Trophoblast cell (in vitro differentiated cells and primary cell): ENCODE measurements at places on chromosomes 3 and 15.

GRCh38 chr3:49668861-49669260, 5.3 kb upstream of the APEH start:
- DNase-seq, result peak; percentile 20

DNA sequence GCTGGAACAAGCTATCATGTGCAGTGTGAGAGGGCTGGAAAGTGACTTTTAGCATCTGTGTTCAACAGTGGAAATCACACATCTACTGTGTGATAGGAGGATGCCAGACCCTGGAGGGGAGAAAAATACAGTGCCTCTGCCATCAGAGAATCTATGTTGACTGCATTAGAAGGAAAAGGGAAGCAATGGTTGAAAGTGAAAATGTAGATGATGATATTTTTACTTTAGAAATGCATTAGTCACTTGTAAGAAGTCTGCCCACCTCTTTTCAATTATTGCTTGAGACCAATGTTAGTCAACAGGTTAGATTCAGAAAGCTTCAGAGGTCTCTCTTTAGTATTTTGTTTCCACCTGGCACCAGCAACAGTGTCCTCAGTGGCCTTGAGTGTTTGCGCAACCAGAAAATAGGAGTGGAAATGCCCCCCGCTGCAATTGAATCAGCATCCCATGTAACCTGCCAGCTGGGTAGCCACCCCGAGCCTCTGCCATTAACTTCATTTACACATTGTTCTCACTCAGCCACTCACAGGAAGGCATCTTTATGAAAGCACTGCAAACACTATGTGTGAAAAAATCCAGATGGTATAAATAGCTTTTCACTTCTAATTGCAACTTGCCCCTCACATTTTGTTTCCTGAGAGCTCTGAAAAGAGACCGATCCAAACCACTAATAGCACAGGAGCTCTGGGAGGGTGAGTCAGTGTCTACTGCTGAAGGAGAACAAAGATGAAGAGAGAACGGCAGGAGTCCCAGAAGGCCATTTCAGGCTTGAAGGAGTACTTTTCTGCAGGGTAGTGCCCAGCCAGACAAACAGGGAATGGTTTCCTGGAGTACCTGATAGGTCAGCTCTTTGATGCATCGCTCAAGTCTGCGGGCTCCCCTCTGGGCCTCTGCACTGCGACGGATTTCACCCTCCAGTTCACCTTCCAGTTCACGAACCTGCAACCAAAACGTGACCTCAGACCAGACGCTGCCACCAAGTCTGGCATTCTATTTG, 92.1 kb downstream of the HHLA2 start:
- DNase-seq, result no peak

GRCh38 chr15:90869601-90870353, 1.4 kb downstream of the FURIN start:
- peak; percentile 94 for DNase-seq

GRCh38 chr15:67840749-67841512, 1.1 kb upstream of the RNU6-1 start:
- DNase-seq, result no peak

DNA sequence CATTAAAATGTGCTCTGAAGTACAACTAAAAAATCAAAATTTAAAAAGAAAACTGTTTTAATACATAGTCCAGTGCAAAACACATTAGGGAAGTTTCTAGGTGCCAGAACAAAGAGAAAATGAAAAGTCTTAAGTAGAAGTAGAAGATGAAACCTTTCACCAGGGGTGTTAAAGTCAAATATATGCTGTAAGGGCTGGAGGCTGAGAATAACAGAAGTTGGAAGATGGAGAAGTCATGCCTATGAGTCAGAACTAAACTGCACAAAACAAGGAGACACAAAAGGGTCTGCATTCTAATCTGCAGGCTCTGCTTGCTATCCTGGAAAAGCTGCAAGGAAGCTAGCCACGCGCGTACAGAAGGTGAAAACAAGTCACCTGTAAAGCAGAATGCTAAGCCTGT, 48.7 kb upstream of the CPB1 start:
- no peak for DNase-seq

GRCh38 chr3:157574531-157574930, 71.3 kb upstream of the VEPH1 start:
- no peak for DNase-seq

- peak; percentile 52 for DNase-seq
Measured at GRCh38 chr15:65790694-65791334, 1.3 kb downstream of the DENND4A start.

DNA sequence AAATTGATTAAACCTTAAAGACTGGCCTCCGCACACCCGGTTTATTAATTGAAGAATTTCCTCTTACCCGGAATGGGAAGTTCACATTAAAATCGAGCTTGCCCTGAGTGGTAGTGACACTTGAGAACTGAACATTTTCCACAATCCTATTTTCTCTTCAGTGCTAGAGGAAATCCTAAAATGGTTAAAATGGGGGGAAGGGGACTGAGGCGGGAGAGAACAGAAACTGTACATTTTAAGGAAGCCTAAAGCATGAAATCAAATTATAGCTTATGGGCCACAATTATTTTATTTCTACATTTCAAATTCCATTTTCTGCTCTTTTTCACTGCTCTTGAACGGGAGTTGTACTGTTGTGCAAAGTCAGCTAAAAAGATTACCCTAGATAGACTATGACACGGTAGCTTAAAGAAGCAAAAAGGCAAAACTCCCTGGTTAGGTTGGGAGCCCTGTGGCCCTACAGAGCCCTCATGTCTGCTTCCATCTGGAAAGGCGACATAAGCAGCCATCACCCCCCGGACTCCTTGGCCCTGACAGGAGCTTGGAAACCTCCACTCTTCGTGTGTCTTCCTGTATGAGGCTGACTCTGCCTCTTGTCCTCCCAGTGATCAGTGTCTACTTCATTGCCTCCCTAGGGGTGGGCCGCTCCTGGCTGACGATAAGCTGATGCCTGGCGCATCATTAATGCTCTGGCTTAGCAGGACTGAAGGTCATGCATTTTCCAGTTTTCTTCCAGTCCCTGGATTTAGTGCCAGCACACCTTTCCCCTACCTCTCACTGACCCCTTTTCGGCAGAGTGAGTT, 79.3 kb downstream of the EEFSEC start:
- DNase-seq, result no peak

GRCh38 chr3:156601497-156601896, 46.6 kb upstream of the SSR3 start:
- DNase-seq, result no peak

DNA sequence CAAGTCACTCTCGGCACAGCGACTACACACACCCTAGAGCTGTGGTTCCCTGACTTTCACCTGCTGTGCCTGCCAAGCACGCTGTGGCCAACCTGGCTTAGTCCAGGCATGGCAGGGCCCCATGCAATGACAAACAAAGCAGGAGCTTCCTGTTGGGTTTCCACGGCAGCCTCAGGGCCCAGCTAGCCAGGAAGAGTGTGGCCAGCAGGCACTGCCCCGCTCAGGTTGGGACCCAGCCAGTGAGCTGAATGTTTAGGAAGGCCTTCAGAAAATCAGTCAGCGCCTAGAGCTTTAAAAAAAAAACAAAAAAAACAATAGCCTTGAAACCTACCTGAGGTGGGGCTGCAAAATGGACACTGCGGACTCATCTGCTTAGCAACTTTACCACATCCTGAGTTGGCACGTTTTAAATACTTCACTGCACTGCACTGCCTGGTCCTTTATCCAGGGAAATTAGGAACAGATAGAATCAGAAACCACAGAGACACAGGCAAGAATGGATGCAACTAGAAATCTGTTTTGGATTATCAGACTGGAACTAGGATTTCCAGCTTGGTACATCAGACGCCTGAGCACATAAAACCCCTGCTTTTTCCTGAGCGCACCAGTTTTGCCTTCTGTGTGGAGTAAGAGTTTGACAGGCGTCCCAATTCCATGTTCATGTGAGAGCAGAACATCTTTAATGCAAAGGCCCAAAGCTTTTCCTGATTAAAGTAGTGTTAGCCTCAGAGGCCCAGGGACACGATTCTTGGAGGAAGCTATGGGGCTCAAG, 36.2 kb upstream of the LDHAL6B start:
- DNase-seq, result no peak

DNA sequence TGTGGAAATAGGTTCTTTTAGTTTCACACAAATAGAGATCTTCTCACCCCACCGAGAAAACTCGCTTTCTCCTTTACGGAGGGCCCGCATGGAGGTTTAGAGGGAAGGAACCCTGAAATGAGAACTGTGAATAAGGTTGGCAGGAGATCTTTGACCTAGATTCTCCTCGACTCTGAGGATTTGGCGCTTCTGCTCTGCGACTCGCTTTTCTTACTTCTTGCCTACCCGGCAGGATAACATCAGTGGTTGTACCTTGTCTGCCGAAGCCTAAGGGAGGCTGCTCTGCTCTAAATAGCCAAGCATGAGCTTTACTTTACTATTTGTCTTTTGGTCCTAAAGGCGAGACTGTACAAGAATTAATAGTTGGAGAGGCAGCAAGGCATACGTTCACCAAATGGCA, 473.3 kb upstream of the TPRG1 start:
- DNase-seq, result no peak

- no peak for DNase-seq
Measured at GRCh38 chr15:54850101-54850500, 346.6 kb downstream of the RSL24D1 start.

DNA sequence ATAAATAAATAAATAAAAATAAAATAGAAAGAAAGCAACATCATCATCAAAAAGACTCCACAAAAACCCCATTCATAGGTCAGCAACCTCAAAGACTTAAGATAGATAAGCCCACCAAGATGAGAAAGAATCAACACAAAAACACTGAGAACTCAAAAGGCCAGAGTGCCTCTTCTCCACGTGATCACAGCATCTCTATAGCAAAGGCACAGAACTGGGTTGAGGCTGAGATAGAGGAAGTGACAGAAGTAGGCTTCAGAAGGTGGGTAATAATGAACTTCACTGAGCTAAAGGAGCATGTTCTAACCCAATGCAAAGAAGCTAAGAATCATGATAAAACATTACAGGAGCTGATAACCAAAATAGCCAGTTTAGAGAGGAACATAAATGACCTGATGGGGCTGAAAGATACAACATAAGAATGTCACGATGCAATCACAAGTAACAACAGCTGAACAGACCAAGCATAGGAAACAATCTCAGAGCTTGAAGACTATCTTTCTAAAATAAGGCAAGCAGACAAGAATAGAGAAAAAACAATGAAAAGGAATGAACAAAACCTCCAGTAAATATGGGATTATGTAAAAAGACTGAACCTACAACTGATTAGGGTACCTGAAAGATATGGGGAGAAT, 26.4 kb downstream of the GNB5 start:
- DNase-seq, result no peak

GRCh38 chr15:70853973-70854665, at the start of gene LARP6:
LARP6 (minus strand) TSS chr15:70854157; CDS start chr15:70854088, 69 bp downstream.
- DNase-seq, result no peak

GRCh38 chr3:126258670-126259069, 78.3 kb upstream of the ALDH1L1 start:
- DNase-seq, result no peak

GRCh38 chr3:139538733-139539132, 809 bp downstream of the RBP1 start:
- no peak for DNase-seq

DNA sequence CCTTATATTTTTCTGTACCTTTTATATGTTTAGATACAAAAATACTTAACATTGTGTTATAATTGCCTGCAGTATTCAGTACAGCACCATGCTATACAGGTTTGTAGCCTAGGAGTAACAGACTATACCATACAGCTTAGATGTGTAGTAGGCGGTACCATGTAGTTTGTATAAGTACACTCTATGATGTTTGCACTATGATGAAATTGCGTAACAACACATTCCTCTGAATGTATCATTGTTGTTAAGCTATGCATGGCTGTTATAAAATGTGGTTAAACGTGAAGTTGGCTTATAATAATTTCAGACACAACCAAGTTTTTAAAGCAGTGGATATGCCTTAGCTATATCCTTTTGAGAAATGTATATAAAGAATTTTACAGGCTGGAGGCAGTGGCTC, 328.3 kb downstream of the PLCL2 start:
- peak; percentile 26 for DNase-seq

DNA sequence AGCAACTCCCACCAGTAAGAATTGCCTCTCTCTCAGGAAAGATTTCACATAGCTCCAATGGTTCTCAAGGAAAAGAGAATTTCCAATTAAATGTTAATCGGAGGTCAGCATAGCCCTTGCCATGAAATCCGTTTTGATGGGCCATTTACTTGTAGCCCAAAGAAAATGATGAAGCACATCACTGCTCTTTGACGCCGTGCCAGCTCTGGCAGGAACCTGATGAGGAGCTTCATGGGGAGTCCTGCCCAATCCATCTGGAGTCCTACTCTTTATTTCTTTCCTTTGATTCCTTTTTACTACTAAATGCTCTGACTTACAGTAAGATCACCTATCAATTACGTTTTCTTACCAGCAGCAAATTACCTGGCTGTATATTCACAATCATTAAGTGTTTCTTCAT, 84.7 kb downstream of the FGF12 start:
- DNase-seq, result no peak

DNA sequence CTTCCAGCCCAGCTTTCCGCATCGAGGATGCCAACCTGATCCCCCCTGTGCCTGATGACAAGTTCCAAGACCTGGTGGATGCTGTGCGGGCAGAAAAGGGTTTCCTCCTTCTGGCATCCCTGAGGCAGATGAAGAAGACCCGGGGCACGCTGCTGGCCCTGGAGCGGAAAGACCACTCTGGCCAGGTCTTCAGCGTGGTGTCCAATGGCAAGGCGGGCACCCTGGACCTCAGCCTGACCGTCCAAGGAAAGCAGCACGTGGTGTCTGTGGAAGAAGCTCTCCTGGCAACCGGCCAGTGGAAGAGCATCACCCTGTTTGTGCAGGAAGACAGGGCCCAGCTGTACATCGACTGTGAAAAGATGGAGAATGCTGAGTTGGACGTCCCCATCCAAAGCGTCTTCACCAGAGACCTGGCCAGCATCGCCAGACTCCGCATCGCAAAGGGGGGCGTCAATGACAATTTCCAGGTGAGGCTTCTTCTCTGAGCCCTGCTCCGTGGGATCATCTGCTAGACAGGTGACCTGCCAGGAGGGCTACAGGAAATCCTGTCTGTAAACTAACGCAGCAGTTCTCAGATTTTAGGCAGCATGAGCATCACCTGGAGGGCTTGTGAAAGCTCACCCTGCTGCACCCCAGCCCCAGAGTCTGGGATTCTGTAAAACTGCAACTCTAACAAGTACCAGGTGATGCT, 1.6 kb downstream of the THBS1 start:
- no peak for DNase-seq

GRCh38 chr3:52004163-52004787, 8.6 kb upstream of the RPL29 start:
- DNase-seq, result no peak

GRCh38 chr3:167830007-167830406, 94.5 kb downstream of the SERPINI1 start:
- DNase-seq, result no peak

DNA sequence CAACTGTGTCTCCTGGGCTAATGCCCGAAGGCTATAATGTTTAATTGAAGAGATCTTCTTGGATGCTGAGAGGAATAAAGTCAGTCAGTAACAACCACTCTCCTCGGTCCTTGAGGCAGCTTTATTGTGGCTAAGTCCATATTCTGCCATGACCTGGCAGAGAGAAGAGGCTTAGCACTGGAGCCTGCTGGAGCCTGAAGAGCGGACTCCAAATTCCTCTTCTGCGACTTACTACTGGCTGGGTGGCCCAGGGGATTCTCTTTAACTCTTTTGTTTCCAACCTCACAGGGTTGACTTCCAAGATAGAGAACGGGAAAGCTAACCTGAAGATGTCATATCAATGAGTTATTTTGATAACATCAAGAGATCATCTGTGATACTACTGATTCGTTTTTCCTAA, 71.1 kb downstream of the MYO1E start:
- DNase-seq, result no peak
